ENCODE measurements at places on chromosomes 12 and 14.

- DNase-seq, result no peak
Observed at GRCh38 chr12:25557830-25558436, 4.8 kb upstream of the LMNTD1 start.

DNA sequence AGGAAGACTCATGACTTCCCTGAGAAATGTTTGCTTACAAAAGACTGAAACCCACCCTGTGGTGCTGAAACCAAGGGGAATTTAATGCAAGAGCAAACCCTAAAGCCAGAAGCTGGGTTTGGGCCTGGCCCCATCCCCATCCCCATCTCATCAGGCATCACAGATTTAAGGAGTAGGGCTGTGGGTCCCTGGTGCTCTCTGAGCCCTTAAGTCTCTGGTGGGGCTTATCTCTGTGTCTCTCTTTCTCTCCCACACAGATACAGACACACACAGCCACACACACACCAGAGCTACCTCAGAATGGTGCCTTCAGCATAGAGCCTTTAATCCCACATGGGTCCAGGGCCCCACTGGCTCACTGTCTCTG is 237.1 kb downstream of the SLC41A2 start:
- DNase-seq, result no peak

DNA sequence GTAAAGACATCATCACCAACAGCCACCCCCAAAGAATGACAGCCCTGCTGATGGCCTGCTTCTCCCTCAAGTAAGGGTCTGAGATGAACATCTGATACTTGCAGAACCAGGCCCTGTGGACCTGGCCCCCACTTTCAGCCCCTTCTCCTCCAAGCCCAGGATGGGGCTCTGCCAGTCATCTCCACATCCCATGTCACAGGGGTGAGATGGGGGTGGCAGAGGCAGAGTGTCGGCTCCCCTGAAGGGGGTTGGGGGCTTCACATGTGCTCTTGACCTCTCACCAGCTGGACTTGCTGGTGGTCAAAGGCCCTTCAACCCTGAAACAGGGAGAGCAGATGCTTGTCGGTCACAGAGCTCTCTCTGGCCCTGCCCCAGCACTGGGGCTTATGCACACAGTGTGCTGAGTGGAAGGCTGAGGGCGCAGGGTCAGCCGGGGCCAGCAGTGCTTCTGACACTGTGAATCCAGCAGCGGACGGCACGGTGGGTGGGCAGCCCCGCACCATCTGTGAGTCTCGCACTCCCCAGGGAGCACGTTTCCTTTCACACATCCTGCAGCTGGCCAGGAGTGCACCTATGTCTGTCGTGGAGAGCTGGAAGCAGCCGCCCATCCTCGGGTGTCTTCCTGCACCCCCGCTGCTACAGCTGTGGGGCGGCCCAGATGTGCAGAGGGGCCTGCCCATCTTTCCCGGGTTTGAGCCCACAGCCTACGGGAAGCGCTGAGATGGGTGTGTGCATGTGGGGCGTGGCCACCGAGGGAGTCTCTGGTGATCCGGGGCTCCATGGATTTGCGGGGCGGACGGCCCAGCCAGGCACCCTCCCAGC is 94.3 kb downstream of the ADGRD1 start:
- no peak for DNase-seq

DNA sequence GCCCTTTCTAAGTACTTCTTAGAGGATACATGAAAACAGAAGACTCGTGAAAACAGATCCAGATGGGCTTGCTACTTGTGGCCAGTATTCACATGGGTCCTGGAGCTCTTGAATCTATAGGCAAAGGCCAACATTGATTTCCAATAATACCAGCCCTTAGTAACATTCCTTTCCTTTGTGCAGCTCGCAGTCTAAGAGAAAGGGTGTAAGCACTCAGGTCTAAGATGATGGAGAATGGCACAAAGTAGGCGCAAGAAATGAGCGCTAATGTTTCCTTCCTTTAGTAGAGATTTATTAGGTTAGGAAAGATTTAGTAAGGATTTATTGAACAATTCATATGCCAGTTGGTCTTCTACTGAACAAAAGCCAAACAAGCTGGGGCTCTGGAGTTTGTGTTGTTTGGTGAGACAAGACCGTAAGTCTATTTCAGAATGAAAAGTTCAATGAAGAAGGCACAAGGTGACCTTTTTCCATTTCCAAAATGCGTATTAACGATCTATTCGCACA is 525 bp downstream of the RNU6-8 start:
- DNase-seq, result no peak

DNA sequence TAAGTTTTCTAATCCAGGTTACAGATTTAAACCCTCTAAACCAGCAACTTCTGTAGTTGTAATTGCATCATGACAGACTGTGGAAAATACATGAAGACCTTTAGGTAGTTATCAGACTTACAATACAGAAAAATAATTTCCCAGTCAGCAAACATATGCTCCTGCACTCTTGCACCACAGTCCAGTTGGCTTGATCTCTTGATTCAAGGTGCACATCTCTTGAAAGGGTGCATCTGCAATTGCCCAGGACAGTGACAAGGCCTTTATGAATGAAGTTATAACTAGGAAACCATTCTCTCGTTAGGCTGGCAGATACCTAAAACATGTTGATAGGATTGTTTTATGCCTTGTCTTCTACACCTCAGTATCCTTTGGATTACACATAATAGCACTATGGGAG is 7.6 kb downstream of the PIWIL1 start:
- no peak for DNase-seq

GRCh38 chr12:130644146-130644545 is 72.0 kb downstream of the RIMBP2 start:
- no peak for DNase-seq

- no peak for DNase-seq
Observed at GRCh38 chr12:29414368-29414767, 33.4 kb upstream of the ERGIC2 start.

GRCh38 chr14:81127785-81128184 is 93.0 kb downstream of the GTF2A1 start:
- DNase-seq, result no peak

GRCh38 chr14:94663965-94664704 is 51.9 kb downstream of the SERPINA3 start:
- no peak for DNase-seq

DNA sequence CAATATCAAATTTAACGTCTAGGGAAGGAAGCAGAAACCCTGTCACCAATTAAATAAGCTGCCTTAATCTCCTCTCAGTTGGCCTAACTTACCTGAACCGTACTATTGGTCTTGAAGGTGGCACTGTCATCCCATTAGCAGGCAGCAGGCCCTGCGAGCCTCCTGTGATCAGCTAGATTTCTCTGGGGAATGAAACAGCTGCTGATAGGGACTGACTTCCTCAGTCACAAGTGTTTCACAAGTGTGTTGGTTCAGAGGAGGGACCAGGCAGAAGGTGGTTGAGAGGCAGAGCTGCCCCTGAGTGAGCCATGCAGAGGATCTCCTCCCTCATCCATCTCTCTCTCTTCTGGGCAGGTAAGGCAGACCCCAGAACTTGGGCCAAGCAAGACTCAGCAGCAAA is 166.8 kb downstream of the DAD1 start:
- DNase-seq, result no peak

DNA sequence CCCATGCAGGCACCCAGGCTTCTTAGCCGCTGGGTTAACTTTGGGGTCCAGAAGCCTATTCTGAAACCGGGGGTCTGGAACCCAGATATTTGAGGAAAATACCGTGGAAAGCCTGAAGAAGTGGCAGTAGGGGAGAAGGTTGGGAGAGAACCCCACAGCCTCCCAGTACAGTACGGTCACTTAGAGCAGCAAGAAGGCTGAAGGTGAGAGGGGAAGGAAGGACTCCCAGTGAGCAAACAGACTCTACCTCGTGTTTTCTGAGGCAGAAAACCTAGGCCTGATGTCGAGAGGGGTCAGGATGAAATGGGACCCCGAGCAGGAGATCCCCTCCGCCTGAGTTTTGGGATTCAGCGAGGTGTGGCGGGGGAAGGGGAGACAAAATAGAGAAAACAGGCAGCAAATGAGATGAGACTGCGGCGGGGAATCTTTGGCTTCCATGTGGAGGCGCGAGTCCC is 10.7 kb upstream of the CALCOCO1 start:
- DNase-seq, result no peak

DNA sequence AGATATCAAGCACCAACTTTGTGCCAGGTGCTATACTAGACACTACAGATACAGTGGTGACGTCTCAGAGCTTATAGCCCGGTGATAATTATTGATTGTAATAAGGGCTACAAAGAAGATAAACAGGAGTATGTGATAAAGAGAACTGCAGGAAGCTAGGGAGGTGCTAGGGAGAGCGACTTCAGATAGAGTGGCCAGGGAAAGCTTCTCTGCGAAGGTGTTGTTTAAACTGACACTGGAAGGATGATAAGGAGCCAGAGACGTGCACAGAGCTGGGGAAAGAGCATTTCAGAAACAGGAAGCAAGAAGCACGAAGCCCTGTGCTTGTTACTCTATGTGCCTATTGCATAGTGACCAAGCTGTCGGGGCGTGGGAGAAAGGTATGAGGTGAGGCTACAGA is 48.1 kb upstream of the OTX2 start:
- no peak for DNase-seq

GRCh38 chr12:93966516-93967133 is 181.8 kb upstream of the PLXNC1 start:
- DNase-seq, result no peak

DNA sequence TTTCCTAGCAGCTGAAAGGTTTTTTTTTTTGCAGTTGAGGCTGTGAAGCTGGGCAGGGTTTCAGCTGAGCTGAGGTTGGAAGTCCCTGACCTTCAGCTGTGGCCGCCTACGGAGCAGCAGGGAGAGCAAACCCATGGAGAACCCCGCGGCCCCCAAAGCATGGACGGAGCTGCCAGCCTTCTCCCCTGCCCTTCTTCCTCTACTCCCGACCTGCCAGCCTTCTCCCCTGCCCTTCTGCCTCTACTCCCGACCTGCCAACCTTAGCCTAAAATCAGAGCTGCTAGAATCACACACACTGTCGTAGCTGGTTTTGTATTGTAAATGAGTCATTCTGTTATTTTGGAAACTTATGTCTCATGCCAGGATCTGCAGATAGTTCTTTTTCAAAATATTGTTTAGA is 74.6 kb downstream of the PPP2R5C start:
- DNase-seq, result no peak

DNA sequence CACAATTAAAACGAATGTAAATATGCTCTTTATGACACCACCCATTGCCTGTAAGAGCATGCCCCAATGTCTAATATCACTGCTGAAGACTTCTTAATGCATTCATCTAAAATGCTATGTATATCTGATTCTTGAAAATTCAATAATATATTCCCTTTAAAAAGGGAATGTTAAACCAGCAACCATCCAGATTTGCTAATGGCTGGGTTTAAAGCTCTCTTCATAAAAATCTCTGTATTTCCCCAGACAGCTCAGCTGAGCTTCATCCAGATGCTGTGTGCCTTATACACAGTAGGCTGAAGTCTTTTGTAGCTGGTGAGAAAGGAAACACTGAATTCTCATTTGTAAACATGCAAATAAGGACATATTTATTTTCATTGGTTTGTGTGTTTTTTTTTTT is at the start of gene TAS2R14:
Gene TAS2R14, minus strand, starts transcription at position 101 of the 400 bp plus-strand sequence. Its CDS starts 56 bp downstream, at position 45.
- DNase-seq, result no peak

DNA sequence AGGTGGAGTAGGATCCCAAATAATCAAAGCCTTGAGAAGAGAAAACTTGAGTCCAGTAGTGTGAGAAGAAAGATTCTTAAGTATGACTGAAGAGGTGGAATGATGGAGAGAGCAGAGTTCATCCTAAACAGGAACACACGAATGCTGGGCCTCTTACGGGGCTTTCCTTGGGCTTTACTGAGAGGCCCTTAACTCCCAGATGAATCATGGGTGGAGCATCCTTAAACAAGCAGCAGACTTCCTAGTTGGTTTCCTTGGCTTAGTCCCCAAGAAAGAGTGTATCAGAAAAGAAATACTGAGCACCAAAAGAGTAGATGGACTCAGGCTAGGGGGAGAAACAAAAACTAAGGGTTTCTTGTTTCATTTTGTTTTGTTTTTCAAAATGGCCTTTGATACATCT is 132.5 kb downstream of the GPR135 start:
- no peak for DNase-seq

- peak; percentile 77 for DNase-seq
Observed at GRCh38 chr14:23551266-23552028, at the start of gene ZFHX2. TSS of gene ZFHX2 (minus strand) at chr14:23551765. CDS start at chr14:23535325, 16,440 bp downstream.

DNA sequence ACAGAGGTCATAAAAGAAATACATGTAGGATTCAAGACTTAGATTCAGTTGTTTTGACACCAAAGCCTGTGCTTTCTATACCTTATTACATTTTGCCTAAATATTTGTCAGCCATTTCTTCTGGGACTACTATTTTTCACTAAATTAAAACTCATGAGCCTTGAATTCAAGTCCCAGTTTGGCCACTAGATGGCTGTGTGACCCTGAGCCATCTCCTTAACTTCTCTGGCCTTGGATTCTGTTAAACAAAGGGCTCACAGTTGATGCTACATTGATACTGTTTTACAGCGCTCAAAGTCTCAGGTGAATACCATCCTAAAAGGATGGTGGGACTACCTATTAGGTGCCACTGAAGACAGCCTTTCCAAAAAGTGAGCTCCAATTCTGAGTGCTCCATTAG is 39.6 kb upstream of the CCDC198 start:
- DNase-seq, result no peak

DNA sequence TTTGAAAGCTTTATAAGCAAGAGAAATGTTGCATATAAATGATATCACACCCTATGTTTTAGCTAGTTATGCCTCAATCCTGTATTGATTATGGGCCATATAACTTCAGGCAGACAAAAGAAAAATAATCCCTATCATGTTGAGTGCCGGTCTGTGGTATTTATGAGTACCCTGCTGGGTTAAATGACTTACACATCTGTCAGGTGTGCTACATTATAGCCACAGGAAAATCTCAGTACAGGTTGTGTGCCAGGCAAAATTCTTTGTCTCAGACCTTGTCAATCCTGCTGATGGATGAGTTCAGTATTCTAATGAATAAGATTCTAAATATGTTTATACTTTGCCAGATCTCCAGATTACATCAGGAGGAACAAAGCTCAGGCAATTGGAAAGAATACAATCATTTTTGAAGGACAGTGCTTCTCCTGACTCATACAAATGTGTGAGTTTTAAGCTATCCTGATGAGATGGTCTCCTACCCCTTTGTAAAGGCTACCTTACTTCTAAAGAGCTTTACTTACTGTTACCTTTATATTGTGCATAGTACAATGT is 109.8 kb upstream of the FOXG1 start:
- DNase-seq, result no peak

DNA sequence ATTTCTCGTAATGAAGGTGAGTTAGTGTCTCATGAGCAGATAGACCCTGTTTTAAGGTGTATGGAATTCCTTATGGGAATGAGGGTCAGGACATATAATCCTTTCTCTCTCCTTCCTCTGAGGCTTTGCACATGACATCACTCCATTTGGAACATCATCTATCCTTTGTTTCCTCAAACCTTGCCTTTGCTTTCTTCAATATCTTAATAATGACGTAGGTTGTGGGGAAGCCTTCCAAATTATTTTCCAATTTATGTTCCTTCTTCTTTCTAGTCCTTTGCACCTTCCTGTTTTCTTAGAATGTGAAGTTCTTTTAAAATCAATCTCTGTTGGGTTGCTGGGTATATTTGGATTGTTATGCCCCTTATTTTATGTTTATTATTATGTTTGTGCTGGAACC is 502.9 kb upstream of the STXBP6 start:
- no peak for DNase-seq
